ENCODE measurements at places on chromosomes 11 and 22.

DNA sequence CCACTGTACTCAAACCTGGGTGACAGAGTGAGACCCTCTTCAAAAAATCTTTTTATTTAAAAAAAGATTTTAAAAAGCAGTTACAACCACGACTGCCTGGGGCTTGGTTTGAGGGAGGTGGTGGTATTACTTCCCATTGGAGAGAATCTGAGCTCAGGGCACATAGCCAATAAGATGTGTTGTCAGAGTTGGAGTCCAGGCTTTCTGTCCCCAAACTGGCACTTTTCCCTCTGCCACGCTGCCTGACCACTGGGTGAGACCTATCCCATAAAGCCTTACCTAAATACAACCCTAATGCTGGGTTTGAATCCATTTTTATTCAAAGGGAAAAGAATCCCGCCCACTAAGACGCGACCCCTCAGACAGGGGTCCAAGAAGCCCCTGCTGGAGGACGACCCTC is 11.5 kb downstream of the CHADL start:
- peaks cover 73% of the 10 kb centered on the region for H3K36me3 ChIP-seq
- H3K4me3 ChIP-seq, result no peak overlapping the region
- no peak overlapping the region for H3K27ac ChIP-seq
- no peaks in the 10 kb centered on the region for H3K4me1 ChIP-seq
- no peaks in the 10 kb centered on the region for H3K27me3 ChIP-seq

GRCh38 chr11:128965485-128965884 is 22.8 kb upstream of the TP53AIP1 start:
- peaks cover 11% of the 10 kb centered on the region for H3K36me3 ChIP-seq
- H3K4me1 ChIP-seq, result peaks cover 29% of the 10 kb centered on the region
- no peaks in the 10 kb centered on the region for H3K27me3 ChIP-seq
- DNase-seq, result no peak
- H3K27ac ChIP-seq, result peak overlapping the region; percentile 46

DNA sequence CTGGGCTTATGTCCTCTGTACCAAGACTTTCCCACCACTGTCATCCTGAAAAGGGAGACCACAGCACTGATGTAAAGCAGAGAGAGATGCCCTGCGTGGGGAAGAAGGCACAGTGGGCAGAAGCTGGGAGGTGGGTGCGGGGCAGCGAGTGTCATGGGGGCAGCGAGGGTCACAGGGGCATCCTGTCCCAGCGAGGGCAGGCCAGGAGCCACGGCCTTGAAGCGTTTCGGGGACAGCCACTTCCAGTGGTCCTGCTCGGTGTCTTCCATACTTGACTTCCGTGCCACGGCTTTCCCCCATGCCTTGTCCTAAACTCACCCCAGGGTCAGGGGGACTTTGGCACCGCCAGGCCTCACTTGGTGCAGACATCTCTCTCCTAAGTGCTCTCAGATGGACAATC is 1121.3 kb downstream of the TBC1D22A start:
- DNase-seq, result no peak
- no peaks in the 10 kb centered on the region for H3K4me1 ChIP-seq
- no peaks in the 10 kb centered on the region for H3K36me3 ChIP-seq

DNA sequence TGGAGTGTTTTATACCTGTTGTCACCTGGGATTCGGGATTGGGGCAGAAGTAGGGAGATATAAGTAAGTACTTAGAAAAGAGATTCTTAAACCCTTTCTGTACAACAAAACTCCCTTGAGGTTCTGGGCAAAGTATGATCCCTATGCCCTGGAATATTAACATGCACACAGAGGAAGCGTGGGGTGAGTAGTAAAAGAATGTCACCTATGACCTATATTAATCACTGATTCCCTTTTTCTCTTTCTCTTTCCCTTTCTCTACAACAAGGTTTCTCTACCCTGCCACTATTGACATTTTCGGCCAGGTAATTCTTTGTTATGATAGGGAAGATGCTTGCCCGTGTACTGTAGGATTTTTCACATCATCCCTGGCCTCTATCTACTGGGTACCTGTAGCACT is 209.7 kb upstream of the PLET1 start:
- H3K27me3 ChIP-seq, result peaks cover 5% of the 10 kb centered on the region
- H3K4me1 ChIP-seq, result no peaks in the 10 kb centered on the region
- no peak overlapping the region for H3K27ac ChIP-seq
- no peak overlapping the region for H3K4me3 ChIP-seq
- no peaks in the 10 kb centered on the region for H3K36me3 ChIP-seq

DNA sequence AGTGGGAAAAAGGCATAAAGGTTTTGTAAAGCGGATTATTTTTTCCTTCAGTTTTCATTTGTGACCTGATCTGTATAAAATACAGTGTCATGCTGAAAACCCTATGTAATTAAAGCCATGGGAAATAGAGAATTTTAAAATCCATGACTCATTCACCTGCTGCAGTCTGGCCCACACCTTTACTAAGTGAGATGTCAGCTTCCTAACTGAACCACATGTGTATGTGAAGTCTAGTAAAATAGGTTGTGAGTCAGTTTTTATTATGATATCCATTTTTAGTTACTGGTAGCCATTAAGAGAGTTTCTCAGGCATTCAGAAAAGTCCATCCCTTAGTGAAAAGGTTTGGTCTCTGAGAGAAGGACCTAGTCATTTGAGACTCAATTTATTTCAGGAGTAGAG is 60.9 kb downstream of the TRIM44 start:
- no peak overlapping the region for H3K4me3 ChIP-seq
- H3K4me1 ChIP-seq, result peaks cover 20% of the 10 kb centered on the region
- peaks cover 57% of the 10 kb centered on the region for H3K36me3 ChIP-seq

DNA sequence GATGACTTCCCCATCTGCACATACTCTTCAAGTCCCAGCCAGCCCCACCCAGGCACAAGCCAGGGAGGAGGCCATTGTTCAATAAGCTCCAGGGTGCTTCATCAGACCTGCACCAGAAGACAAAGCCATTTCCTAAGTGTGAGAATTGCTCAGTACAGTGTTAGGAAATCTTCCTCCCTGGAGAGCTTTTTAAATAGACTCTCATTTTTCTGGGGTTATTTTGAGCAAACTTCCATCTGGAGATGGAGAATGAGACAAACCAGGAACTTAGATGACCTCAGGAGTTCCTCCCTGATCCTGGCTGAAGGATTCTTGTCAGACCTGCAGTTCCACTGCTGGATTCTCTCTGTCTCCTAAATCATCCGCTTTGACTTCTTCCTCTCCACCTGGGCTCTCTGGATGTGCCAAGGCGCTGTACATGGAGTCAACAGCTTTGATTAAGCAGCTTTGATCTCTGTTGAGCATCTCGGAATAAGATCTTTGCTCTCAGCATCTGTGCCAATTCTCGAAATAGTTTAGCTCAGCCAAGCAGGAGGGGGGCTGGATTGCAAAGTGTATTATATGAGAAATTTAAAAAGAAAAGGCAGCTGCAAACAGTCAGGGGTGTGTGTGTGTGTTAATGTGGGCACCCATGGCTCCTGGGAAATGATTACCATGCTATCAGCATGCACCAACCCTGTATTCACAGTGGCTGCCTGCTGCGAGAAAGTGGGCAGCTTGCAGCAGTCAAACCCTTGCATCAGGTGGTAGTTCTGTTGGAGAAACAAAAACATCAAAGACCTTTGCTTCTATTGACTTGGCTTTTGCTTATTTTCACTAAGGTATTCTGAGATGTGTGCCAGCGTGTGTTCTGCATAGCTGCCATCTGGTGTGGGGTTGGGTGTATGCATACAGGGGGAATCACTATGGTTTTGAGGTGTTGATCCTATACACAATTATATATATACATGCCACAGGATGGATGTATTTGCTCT is 70.2 kb upstream of the NAV2 start:
- DNase-seq, result no peak
- H3K4me1 ChIP-seq, result no peaks in the 10 kb centered on the region
- H3K36me3 ChIP-seq, result no peaks in the 10 kb centered on the region
- H3K4me3 ChIP-seq, result no peak overlapping the region

- H3K27ac ChIP-seq, result no peak overlapping the region
- no peaks in the 10 kb centered on the region for H3K36me3 ChIP-seq
- H3K27me3 ChIP-seq, result peaks cover 56% of the 10 kb centered on the region
- no peak overlapping the region for H3K4me3 ChIP-seq
Observed at GRCh38 chr22:32339190-32340012, 18.3 kb upstream of the RFPL3 start.

- H3K36me3 ChIP-seq, result no peaks in the 10 kb centered on the region
- no peak overlapping the region for H3K4me3 ChIP-seq
- H3K27me3 ChIP-seq, result no peaks in the 10 kb centered on the region
- no peak for DNase-seq
Observed at GRCh38 chr11:61880031-61880430, 11.3 kb downstream of the FADS3 start.

GRCh38 chr11:120168108-120168959 is 30.4 kb upstream of the TRIM29 start:
- H3K4me3 ChIP-seq, result peak overlapping the region; percentile 62
- H3K27me3 ChIP-seq, result peaks cover 85% of the 10 kb centered on the region
- DNase-seq, result no peak
- peaks cover 6% of the 10 kb centered on the region for H3K4me1 ChIP-seq

GRCh38 chr22:27612115-27612514 is 189.4 kb downstream of the MN1 start:
- no peaks in the 10 kb centered on the region for H3K4me1 ChIP-seq
- no peak for DNase-seq
- H3K4me3 ChIP-seq, result no peak overlapping the region
- peaks cover 48% of the 10 kb centered on the region for H3K27me3 ChIP-seq
- no peak overlapping the region for H3K27ac ChIP-seq
